RKO (cell line): ENCODE measurements at places on chromosomes 12 and 14.
A peak's percentile ranks its signal among the peaks of the same experiment; 100 is the strongest.

DNA sequence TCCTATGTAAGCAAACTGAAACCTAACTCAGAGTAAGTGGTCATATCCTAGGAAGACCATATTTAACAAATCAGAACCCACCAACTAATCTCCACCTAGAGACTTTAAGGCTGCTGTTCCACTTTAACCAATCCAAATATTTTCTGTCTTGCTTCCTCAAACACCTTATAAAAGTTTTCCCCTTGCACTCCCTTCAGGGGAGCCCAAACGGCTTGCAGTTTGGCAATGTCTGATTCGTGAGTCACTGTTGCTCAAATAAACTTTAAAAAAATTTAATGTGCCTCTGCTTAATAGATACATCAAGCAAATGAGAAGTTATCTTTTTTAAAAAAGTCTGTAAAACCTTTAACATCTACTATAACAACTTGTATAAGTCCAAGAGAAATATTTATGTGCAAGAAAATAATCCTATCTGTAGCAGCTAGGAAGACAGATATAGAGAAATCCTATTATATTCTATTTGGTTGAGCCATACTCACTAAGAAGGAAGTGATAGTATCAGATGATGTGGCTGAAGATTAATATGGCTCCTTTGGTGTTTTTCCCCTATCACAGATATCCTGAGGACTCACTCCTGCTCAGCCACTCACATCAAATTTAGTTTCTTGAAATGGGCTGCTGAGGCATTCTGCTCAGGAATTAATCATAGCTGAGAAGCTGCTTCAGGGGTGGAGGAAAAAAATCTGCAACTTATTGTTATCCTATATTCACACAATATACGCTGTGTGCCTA, 65.1 kb upstream of the DUSP6 start:
- DNase-seq: no peak

GRCh38 chr12:34292736-34293625, 270.7 kb downstream of the ALG10 start:
- DNase-seq: no peak

DNA sequence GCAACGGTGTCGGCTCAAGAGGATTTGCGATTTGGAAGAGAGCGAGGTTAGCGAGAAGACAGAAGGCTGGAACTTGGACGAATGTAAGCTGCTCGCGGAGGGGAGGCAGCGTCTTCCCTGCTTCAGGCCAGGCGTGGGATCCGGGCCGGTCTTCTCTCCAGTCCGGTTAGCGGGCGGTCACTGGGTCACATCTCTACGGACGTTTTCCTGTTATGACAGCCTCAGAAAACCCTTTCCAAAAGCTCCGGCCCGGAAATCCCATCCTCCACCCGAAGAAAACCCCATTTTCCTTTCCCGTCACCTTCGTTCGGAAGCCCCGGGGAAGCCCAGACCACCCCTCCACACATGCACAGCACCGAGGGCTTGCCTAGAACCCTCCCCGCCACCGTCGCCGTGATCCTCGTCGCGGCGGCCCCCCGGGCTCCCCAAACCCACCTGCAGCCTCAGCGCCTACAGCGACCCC, 268 bp downstream of the NDUFB1 start:
- peak; percentile 22 for DNase-seq

GRCh38 chr12:58066296-58066695, 124.9 kb downstream of the ATP23 start:
- no peak for DNase-seq

GRCh38 chr14:100851946-100852620, 26.2 kb downstream of the MEG3 start:
- no peak for DNase-seq

- no peak for DNase-seq
Observed at GRCh38 chr12:121021754-121022153, 5.5 kb upstream of the C12orf43 start.
